ENCODE measurements at places on chromosomes 5 and 9.

GRCh38 chr9:120555839-120556238, 24.1 kb downstream of the CDK5RAP2 start:
- no peak for DNase-seq

GRCh38 chr5:148474025-148474511, 90.3 kb downstream of the FBXO38 start:
- no peak for DNase-seq

GRCh38 chr5:172283020-172283861, at the start of gene UBTD2:
UBTD2 (minus strand) TSS chr5:172283764; CDS start chr5:172283665, 99 bp downstream.
- DNase-seq, result peak; percentile 85

GRCh38 chr9:70427161-70427945, 12.9 kb upstream of the KLF9 start:
- DNase-seq, result peak; percentile 25

- no peak for DNase-seq
Measured at GRCh38 chr5:61328791-61329549, 3.1 kb upstream of the ZSWIM6 start.

DNA sequence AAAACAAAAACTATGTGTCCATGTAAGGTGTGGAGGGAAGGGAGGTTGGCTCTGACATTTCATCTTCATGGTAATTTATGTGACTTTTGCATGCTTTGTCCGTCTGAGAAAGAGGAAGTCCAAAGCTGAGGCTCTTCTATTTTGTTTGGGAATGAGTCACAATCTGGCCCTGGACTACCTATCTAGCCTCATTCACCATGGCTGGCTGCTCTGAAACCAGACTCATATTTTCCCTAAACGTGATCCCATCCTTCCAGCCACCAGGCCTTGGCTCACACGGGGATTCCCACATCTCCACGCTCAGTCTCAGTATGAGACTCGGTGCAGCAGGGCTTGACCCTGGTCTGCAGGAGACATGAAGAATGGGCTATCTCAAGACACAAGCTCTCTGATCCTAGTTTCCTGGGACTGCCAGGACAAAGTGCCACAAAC, 672.8 kb downstream of the ACTL7B start:
- DNase-seq, result peak; percentile 19

DNA sequence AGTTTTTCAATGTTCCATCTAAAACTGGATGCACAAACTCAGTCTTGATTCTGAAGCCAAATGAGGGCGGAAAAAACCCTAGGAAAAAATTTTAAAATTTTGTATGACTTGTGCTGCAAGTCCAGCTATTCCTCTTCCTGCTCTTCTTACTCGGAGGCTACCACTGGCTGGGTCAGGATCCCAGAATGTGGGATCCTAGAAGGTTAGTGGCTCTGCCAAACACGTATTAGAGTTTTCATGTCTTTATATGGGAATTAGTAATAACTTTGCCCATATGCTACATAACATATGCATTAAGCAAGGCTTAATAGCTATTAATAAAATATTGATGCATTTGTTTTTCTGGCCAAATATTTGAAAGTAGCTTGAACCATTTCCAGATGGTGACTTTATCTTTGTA, 458.3 kb downstream of the AGTPBP1 start:
- DNase-seq, result no peak

- DNase-seq, result no peak
Measured at GRCh38 chr5:24225051-24225450, 419.7 kb downstream of the CDH10 start.

DNA sequence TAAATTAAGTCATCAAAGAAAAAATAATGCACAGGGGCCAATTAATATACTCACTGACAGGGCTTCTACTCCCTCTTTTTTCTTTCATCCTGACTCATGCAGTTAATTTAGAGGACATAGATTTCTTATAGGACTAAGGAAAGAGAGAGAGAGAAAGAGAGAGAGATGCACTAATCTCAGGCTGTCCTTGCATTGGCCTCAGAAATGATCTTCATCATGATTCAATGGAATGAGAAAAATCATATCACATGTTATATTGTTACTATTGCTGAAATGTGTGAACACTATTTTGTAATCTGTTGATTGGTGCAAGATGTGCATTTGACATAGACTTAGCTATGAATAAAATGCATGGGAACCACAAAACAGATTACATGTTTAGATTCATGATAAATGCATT, 608.3 kb upstream of the NUDT12 start:
- peak; percentile 37 for DNase-seq
